NCI-H2029 treated with DMSO at 0.1 percent for 48 hours (cell line): ENCODE measurements at places on chromosomes 12 and 14.
A peak's percentile ranks its signal among the peaks of the same experiment; 100 is the strongest.

GRCh38 chr12:59600171-59600570, 4.3 kb downstream of the SLC16A7 start:
- no peak for DNase-seq

DNA sequence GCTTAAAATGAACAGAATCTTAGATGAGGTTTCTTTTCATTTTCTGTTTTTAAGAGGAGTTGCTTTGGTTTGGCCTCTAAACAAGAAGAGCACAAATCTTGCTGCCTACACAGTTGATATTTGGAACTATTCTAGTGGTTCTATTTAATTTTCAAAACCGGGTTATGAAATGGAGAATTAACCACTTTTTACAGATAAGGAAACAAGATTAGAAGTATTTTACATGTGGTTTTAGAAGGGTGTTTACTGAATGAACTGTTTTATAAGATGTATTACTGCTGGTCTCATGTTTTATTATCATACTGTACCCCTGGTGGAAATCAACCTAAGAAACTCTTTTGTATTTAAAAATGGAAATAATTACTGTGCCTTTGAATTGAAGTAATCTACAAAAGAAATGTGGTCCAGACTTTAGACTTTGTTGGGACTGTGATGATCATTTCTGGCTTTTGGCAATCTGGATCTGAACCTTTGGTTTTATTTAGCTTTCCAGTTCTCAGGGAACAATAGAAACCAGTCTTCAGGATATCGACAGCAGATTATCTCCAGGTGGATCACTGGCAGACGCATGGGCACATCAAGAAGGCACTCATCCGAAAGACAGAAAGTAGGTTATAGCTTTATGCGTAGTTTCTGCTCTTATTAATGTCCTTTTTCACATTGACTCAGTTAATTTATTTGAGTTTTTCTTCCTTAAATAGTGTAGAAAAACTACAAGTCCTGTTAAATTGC, 43.2 kb downstream of the TBK1 start:
- no peak for DNase-seq

DNA sequence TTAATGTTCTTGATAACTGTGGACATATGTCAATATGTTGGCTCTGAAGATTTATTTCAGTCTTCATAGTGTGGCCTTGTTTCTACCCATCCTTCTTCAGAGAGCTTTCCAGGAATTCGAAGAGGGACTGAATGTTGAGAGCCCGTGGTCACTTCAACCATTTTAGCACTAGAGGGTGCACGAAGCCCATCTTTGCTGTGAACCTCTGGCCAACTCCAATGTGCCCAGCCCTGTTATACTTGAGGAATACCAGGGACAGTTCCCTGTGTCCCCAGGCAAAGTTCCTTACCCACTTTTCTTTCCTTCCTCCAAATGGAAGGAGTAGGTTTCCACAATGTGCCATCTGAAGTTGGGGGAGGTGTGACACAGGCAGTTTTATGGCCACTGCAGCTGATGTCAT, 603.5 kb downstream of the RPL10L start:
- no peak for DNase-seq

DNA sequence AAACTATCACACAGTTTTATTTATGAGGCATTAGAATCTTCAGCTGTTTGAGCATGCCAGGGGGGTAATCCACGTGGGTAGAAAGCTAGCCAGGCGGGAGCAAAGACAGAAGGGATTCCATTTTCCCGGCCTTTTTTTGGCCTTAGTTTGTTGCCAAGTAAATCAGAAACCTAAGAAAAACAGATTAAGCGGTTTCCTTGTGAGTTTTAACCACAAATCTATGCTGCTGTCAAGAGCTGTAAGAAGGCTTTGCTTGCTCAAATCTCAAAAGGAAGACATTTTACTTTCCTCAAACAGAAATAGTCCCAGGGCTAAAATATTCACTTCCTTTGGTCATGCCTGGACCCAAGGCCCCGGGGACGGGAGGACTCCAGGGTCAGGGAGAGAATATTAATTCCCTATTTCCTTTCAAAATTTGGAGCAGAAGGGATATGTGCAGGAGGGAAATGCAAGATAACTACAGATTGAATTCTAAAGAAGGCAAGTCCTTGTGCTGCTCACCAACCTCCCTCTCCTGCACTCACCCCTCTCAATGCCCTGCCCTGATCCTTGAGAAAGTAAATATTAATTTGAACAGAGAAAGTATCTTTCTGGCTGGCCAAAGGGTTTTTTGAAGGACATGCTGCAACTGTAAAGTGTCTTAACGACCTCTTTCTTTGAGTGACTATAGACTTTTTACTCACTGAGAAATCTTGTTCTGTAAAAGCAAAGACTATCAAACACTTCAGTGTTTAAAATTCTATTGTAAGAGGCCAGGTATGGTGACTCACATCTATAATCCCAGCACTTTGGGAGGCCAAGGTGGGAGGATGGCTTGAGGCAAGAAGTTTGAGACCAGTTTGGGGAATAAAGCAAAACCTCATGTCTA, 75.7 kb downstream of the HSD17B6 start:
- no peak for DNase-seq

GRCh38 chr12:2958432-2959191, 585 bp upstream of the TEAD4 start:
- peak; percentile 60 for DNase-seq

DNA sequence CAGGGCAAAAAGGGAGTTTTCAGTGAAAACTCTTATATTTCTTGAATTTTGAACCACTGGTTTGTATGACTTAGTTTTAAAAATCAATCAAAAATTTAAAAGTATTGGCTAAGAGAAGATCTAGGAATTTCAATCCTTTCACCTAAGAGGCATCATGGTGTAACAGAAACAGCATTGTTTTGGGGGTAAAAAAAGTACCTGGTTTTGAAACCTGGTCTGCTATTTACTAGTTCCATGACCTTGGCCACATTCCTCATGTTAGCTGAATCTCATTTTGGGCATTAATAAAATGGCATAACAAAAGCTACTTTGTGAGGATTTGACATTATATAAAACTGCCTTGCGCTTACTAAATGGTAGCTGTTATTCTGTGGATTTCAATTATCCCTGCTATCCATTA, 16.7 kb upstream of the GNPNAT1 start:
- no peak for DNase-seq

GRCh38 chr12:27553941-27554340, 29.9 kb downstream of the PPFIBP1 start:
- DNase-seq: no peak

DNA sequence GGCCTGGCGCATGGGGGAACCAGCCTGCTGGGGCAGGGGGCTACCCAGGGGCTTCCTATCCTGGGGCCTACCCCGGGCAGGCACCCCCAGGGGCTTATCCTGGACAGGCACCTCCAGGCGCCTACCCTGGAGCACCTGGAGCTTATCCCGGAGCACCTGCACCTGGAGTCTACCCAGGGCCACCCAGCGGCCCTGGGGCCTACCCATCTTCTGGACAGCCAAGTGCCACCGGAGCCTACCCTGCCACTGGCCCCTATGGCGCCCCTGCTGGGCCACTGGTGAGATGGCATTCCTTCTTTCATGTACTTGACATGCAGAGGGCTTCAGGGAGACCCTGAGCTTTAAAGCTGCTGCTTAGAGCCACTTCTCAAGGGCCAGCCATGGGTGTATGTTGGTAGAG, 9.0 kb downstream of the LGALS3 start:
- no peak for DNase-seq

DNA sequence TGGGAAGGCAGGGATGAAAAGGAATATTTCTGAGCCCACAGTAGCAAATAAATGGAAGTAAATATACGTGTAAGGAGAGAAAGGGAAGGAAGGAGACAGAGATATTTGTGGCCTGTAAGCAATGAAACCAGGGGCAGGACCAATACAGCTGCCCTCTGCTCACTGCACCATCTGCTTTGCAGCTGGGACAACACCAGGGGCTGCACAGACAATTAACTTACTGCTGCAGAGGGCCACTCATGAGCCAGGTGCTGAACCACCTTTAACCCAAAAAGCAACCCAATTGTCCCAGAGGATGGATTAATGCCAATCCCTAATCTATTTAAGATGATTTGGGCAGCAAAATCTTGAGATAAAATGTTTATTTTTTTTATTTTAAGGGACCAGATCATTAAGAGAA, 30.6 kb upstream of the TMX1 start:
- DNase-seq: peak; percentile 95

DNA sequence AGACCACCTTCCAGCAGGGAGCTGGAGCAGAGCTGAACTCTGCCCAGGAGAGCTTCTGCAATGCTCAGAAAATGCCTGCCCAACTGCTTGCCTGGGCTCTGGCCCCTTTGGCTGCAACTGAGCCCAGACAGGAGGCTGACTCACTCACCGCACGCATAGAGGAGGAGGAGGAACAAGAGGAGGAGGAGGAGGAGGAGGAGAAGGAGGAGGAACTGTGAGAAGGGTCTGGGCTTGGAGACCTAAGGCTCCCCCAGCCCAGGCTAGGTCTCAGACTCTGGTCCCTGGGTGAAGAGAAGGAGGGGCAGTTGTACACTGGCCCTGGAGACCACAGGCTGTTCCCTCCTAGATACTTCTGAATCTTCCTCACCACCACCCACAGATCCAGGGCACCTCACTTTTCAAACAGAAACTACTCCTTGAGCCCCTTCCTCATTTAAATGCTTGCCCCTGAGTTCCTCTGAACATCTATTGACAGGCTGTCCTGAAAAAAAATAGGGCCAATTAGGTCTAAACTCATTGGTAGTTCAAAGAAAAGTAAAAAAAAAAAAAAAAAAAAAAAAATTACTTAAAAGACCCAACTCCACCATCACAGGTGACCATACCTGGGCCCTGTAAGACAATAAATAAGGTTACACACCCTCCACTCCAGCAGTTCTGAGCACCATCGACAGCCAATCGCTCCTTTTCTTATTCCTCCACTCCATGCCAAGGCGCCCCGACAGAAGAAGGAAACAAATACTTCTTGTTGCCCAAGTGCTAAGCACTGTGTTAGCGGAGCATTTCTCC, 674 bp downstream of the VDR start:
- DNase-seq: no peak

DNA sequence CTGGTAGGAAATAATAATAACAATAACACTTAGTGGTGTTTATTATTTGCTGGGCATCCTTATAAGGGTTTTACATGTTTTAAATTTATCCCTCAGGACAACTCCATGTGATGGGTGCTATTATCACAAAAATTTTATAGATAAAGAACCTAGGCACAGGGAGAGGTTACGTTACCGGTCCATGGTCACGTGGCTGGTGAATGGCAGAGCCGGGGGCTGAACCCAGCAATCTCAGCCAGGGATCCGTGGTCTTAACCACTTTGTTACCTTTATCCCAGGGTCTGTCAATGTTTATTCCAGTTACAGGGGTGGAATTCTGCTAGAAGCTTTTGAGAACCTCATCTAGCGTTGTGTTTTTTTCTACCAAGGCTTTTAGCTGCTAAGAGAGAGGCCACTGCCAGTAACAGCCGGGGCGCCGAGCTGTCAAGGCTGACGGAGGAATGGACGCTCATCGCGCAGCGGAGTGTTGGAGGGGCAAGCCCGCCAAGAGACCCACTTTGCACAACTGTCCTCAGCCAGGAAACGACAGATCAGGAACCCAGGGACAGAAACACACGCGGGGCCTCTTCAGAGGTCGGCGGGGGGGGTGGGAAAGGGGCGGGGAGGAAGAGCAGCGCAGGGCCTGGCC, 418 bp downstream of the AMN1 start:
- DNase-seq: peak; percentile 82

DNA sequence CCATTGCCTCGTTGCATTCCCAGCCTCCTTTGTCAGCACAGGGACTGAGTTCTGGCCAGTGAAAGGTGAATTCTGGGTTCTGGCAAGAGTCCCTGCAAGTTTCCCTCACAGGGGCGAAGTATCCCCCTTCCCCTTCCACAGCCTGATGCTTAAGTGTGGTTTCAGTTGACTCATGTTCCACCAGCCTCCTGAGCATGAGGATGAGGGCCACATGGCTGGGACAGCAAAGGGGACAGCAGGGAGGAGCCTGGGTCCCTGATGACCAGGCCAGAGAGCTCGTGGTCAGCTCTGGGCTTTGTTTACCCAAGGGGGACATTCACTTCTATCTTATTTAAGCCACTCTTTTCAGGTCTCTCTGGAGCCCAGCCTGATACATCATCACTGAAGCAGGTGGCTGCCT, 36.5 kb downstream of the CACNA2D4 start:
- no peak for DNase-seq

GRCh38 chr14:50113381-50114035, 2.9 kb downstream of the VCPKMT start:
- DNase-seq: no peak

GRCh38 chr12:19946550-19946949, 421.8 kb upstream of the PDE3A start:
- DNase-seq: no peak

DNA sequence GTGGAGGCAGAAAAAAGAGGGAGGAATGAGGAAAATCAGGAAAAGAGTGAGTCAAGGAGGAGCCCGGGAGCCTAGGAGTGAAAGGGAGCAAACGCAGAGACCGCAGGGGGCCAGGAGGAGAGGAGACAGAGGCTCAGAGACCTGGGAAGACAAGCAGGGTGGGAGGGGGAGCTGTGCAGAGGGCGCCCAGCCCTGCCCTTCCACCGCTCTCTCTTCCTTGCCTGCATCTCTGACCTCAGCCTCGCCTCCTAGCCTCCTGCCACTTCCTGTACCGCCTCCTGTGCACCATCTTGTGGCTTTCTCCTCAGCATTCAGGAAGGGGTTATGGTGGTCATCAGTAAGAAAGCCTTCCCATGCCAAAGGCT, 1.3 kb downstream of the CLSTN3 start:
- DNase-seq: no peak

- DNase-seq: no peak
Measured at GRCh38 chr14:35628989-35629388, 95.0 kb downstream of the INSM2 start.

DNA sequence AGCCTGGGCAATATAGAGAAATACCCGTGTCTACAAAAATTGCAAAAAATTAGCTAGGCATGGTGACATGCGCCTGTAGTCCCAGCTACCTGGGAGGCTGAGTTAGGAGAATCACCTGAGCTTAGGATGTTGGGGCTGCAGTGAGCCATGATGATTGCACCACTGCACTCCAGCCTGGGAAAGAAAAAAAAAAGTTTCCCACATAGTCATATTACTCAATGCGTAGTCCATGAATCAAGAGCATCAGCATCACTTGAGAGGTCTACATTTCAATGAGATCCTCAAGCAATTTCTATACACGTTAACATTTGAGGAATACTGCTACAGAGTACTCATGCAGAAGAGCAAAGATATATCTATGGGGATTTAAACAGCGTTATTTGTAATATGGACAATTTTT, 5.2 kb upstream of the LRRC23 start:
- no peak for DNase-seq
